NCI-H1417 treated with DMSO at 0.1 percent for 48 hours (cell line): ENCODE measurements at places on chromosomes 1 and 21.

GRCh38 chr1:39105061-39105840 lies 79.1 kb downstream of the NDUFS5 start:
- no peak for DNase-seq

DNA sequence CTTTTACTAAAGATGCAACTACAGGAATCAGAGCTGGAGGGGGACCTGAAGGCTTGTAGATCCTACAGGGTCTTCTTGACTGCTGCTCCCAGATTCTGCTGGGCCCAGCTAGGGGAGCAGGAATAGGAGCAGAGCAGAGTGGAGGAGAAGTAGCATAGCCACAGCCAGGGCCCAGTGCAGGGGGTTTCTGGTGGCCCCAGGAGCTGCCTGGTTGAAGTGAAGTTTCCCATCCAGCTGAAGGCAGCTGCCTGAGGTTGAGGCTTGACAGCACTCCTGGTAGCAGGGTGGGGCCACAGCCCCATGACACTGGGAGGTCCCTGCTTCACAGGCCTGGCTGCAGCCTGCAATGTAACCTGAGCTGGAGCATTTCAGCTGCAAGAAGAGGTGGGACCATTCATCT lies 2.0 kb upstream of the INPP5B start:
- DNase-seq: no peak

DNA sequence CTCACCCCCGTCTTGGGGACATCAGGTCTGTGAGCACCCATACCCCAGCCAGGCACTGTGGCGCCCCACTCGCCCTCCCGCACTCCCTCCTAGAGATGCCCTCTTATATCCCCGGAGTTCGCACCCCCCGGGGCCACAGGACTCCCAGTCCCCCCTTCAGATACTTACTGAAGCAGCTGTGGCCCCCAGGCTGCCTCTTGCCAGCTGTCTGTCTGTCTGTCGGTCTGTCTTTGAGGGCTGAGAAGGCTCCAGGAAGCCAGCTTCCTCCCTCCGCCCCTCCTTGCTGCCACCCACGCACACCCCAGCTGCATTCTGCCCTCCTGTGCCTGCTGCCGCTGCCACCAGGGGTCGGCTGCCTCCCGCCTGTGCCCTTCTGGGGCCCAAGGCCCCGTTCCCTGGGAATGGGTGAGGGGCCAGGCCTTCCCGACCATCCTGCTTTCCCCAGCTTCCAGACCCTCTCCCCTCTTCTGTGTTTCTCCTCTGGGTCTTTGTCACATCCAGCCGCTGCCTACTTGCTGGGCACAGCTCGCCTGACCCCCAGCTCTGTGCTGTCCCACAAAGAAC lies at the start of gene PTPN7:
Gene PTPN7, minus strand, starts transcription at position 226 of the 564 bp plus-strand sequence. CDS start 1,200 bp downstream, outside the sequence.
- no peak for DNase-seq

DNA sequence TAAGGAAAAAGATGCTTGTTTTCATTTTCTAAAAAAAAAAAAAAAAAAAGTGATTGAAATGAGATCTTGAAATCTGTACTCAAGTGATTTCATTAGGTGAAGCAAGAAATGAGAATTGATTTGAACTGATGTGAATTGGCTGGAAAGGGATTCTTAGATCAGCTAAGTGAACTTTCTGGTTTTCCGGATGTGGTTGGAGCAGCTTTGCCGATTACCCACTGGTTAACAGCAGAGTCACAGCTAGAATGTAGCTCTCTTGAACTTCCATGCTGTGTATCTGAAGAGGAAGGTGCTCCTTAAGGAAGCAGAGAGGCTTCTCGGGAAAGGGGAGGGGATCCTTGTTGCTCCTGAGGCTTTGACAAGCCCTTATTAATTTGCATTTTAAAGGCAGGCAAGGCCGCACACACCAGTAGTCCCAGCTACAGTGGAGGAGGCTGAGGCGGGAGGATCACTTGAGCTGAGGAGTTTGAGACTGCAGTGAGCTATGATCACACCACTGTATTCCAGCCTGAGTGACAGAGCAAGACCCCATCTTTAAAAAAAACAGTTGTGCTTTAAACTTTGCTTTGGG lies 28.7 kb upstream of the PWP2 start:
- no peak for DNase-seq

DNA sequence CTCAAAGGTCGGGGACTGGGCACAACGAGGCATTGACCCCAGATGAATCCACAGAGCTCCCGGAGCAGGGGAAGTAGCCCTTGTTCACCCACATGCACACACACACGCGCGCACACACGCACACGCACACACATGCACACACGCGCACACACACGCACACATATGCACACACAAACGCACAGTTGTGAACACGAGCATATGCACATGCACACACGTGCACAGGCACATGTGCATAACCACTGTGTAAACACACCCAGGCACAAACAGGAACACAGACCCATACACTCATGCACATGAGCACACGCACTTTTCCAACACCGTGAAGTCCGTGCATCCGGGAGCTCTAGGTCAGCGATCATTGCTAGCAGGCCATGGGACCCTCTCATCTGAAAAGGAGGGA lies 176.8 kb upstream of the ARHGEF16 start:
- no peak for DNase-seq

- no peak for DNase-seq
Observed at GRCh38 chr1:185284116-185284515, 32.9 kb downstream of the IVNS1ABP start.

DNA sequence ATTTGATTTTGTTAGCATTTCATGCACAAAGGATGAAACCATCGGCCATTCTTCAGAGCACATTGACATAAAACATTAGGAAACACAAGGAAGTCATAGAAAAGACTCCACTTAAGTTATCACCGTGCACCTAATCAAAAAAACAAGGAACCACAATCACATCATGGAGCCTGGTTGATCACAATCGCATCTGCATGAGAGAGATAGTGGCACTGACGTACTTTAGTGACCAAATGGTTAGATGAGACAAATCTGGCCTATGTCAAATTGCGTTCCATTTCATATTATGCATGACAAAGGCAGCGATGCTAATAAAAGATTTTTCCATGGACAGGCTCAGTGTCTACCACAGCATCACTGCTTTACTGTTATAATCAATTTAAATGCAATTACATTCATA lies 571.8 kb upstream of the ADGRL2 start:
- DNase-seq: no peak

GRCh38 chr1:79741720-79742421 lies 735.3 kb upstream of the ADGRL4 start:
- DNase-seq: no peak

DNA sequence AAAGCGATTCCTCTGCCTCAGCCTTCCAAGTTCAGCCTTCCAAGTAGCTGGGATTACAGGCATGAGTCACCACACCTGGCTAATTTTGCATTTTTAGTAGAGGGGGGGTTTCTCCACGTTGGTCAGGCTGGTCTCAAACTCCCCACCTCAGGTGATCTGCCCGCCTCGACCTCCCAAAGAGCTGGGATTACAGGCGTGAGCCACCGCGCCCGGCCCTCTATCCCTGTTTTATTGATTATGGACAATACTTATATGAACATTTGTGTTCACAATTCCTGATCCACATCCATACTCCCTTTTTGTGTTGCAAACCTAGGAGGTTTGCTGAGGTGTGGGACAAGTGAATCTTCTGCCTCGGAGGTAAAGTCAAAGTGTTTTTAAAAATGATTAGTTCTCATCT lies 245.3 kb downstream of the GREM2 start:
- DNase-seq: no peak

DNA sequence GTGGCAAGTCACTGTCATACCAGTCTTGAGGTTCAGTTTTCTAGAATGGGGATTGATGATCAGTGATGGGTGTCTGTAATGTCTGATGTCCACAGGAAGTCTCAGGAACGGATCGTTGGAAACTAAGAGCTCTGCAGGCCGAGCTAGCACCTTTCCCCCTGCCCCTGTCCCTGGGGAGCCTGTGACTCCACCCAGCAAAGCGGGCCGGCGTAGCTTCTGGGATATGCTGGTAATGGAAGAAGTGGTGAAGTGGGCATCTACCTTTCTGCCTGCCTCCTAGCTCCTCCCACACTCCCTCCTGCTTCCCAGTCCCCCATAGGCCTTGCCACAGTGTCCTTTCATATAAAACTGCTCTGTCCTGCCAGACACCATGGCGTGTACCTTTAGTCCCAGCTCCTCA lies 13.4 kb downstream of the HYI start:
- no peak for DNase-seq

DNA sequence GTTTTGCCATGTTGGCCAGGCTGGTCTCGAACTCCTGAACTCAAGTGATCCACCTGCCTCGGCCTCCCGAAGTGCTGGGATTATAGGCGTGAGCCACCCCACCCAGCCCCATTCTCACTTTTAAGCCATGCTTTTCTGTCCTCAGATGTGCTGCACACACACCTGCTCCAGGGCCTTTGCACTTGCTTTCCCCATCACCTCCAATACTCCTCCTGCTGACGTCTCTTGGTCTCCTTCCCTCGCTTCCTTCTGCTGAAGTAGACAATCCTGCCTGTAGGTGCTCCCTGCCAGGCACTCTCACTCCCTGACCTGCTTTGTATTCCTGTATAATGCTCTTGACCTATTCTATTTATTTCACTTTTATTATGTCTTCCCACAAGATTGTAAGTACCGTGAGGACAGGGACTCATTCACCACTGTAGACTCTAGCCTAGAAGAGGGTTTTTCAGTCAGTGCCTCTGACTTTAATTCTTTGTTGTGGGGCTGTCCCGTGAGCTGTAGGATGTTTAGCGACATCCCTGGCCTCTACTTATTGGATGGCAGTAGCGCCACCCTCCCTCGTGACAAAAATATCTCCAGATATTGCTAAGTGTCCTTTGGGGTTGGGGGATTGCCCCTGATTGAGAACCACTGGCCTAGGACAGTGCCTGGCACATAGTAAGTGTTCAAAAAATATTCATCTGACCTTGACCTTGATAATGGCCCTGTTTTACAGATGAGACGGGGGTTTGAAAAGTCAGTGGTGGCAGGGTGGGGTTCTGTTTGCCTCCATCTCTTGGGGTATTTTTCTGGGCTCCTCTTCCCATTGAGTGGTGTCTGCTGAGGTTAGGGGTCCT lies 4.6 kb downstream of the TNFRSF1B start:
- DNase-seq: no peak

- no peak for DNase-seq
Observed at GRCh38 chr1:51237351-51238033, 1.4 kb downstream of the RNF11 start.

GRCh38 chr21:14545906-14546480 lies at the start of gene SAMSN1:
Gene SAMSN1, minus strand, starts transcription at chr21:14546315. Its CDS starts 54 bp downstream, at chr21:14546261.
- DNase-seq: no peak

DNA sequence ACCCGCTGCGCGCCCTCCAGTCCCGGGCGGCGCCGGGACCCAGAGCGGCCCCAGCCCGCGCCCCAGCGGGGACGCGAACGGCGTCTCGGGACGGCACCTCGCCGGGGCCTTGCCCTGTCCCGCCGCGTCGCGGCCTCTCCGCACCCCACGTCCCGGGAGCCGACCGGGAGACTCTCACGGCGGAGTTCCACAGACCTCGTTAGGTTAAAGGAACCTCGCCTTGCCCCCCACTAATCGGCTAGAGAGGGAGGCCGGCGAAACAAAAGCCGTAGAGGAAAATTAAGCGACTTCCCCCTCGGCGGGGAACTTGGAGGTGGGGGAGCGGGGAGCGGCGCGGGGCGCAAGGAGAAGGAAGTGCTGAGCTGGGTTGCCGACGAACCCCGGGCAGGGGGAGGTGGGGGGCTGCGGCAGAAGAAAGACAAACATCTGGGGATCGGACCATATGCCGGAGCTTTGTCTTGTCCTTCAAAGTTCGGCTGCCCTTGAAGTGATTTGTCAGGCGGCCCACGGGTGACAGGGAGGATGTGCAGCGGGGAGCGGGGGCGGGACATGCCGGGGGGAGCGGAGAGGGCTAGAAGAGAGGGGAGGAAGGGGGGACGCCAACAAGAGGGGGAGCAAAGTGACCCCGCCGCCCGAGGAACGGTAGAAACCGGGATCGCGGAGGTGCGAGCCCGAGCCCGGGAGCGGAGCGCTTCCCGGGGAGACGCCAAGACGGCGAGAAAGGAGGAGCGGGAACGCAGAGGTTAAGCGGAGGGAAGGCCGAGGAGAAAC lies 120.0 kb upstream of the RRP15 start:
- DNase-seq: no peak

DNA sequence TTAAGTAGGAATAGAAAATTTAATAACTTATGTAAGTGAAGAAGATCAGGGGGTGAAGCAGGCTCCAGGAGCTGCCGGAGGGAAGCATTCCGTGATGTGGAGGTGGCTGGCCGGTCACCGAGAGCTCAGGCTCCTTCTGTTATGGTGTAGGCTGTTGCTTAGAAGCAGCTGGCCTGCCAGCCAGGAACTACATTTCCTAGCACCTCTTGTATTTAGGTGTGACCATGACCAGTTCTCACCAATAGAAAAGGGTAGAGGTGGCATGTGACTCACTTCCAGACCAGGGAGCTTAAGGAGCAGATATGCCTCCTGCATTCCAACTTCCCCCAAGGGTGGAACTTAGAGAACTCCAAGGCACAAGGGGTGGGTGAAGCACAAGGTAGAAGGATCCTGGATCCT lies 120.7 kb downstream of the ACTL8 start:
- DNase-seq: no peak

- DNase-seq: no peak
Observed at GRCh38 chr1:68497358-68497698, 446 bp upstream of the DEPDC1 start.

GRCh38 chr1:160018900-160019299 lies 12.9 kb downstream of the PIGM start:
- DNase-seq: no peak

GRCh38 chr1:95013950-95014574 lies 58.7 kb downstream of the ALG14 start:
- no peak for DNase-seq

- no peak for DNase-seq
Observed at GRCh38 chr1:201535919-201536245, 3.0 kb upstream of the NAV1 start.

DNA sequence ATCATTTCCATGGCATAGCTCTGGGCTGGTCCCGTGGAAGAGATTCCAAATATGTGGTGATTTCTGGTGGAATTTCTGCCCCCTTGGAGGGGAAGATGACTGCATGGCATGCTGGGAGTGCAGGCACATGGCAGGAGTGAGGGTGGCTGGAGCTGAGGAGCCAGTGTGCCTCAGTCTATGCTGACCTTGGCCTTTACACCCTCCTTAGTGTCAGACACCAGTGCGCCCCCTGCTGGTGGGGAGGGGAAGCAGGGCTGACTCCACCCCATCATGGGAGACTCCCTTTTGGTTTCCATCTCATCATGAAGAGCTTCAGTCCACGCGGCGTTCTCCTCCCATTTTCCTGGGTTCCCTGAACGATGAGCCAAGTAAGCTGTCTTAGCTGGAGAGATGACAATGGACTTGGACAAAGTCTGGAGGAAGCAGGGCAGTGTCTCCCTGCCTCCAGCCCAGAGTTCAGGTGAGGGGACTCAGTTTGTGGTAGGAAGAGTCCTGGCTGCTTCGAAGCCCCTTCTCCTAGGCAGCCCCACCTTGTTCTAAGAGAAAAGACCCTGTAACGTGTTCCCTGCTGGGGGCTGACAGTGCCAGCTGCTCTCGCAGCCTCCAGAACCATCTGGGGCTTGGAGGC lies 10.3 kb downstream of the ALX3 start:
- no peak for DNase-seq

- DNase-seq: no peak
Observed at GRCh38 chr21:38170704-38171682, 85.8 kb upstream of the KCNJ15 start.

- no peak for DNase-seq
Observed at GRCh38 chr1:100995198-100995988, 30.2 kb downstream of the DPH5 start.
